Progenitor cell of endocrine pancreas (in vitro differentiated cells): ENCODE measurements at places on chromosomes 12 and 14. TPM values are rescaled to one million over a fixed set of nuclear protein-coding genes. Genes with fewer than 3 reads are reported as not detected.

- H3K4me1 ChIP-seq = peaks cover 17% of the 10 kb centered on the region
- H3K36me3 ChIP-seq = peaks cover 22% of the 10 kb centered on the region
- H3K27me3 ChIP-seq = no peaks in the 10 kb centered on the region
- no peak for DNase-seq
Measured at GRCh38 chr12:19507823-19508222, 68.5 kb downstream of the AEBP2 start.

SLC6A13 gene
- total RNA-seq = 0.60 and 0.98 TPM in 2 replicates

GRCh38 chr12:46461907-46462640 is 89.5 kb upstream of the SLC38A2 start:
- H3K4me1 ChIP-seq = peaks cover 16% of the 10 kb centered on the region
- no peaks in the 10 kb centered on the region for H3K27me3 ChIP-seq
- DNase-seq = no peak
- no peaks in the 10 kb centered on the region for H3K36me3 ChIP-seq

- no peaks in the 10 kb centered on the region for H3K4me1 ChIP-seq
- no peak overlapping the region for H3K4me3 ChIP-seq
- peaks cover 3% of the 10 kb centered on the region for H3K36me3 ChIP-seq
- DNase-seq = no peak
- H3K27me3 ChIP-seq = no peaks in the 10 kb centered on the region
Measured at GRCh38 chr14:105390849-105391500, 7.4 kb upstream of the TEX22 start.

DNA sequence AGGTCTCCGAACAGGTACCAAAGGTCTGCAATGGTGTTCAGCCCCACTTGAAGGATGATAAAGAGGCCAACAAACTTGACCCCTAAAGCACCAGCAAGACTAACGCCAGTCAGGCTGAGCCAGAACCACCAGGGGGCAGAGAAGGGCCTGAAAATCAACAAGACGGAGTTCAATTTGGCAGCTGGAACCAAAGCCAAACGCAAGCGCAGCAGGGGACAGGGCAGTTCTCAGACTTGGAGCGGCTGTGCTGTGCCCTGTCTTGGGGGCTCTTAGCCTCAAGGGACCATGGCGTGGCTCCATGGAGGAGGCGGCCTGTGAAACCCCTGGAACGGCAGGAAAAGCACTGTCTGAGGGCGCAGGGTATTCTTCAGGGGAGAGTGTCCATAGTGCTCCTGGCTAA is 19.6 kb downstream of the POMT2 start:
- peak; percentile 59 for DNase-seq
- no peak overlapping the region for H3K27ac ChIP-seq
- H3K27me3 ChIP-seq = no peaks in the 10 kb centered on the region
- H3K36me3 ChIP-seq = peaks cover 10% of the 10 kb centered on the region

RNASE7 gene
- not detected in 2 replicates for total RNA-seq

PLEKHA5 gene
- total RNA-seq = 195 and 232 TPM in 2 replicates

DNA sequence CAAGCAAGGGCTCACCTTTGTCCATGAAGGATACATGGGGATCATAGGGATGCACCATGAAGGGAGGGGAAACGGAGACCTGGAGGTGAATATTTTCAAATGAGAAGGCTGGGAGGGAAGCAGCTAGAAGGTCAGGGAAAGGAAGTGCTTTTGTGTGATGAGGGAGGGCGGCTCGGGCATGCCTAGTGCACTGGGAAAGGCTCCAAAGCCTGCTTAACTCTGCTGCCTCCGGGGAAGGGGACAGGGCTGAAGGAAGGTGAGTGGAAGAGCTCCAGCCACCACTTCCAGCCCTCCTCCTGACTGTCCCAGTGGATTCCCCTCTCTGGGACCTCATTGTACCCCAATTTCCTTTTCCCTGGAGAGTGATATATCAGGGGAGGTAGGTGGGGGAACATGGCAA is 149.4 kb upstream of the PRMT8 start:
- no peak for DNase-seq
- H3K27me3 ChIP-seq = peaks cover 36% of the 10 kb centered on the region
- H3K27ac ChIP-seq = no peak overlapping the region
- H3K4me1 ChIP-seq = peaks cover 4% of the 10 kb centered on the region

DNA sequence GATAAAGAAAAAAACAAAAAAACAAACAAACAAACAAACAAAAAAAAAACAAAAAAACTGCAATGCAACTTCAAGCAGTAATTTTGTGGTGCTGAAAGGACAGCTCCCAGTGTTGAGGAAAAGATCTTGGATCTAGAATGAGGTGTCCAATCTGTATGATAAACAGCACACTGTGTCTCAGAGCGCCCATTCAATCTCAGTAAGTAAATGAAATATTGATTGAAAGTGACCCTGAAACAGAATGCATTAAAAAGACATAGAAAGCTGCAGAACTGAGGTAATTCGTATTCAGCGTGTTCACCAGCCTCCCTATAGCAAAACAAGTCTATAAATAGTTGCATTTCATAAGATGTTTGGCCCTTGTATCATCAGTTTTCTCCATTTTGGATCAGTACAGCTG is 153.0 kb downstream of the NOVA1 start:
- peak; percentile 13 for DNase-seq
- H3K27ac ChIP-seq = no peak overlapping the region
- no peaks in the 10 kb centered on the region for H3K27me3 ChIP-seq

SLC16A7 gene
- 6.2 and 6.5 TPM in 2 replicates for total RNA-seq

DNA sequence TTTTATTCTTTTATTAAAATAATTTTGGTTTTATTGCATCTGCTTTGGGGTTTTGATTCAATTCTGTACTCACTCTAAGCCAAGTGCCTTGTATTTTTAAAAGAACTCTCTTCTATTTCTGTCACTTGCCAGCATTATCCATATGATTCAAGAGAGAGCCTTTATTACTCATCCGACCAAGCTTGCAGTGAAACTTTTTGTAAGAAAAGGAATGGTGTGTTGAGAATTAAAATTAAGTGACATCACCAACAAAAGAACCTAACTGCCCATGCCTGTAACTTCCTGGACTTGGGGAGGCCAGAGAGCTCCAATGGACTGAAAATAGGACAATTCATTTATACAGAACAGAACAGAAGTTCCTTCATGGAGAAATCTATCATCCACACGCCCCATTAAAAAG is 52.1 kb downstream of the GALNT4 start:
- H3K4me3 ChIP-seq = no peak overlapping the region
- peaks cover 4% of the 10 kb centered on the region for H3K36me3 ChIP-seq
- peaks cover 13% of the 10 kb centered on the region for H3K4me1 ChIP-seq
- no peak for DNase-seq
- no peaks in the 10 kb centered on the region for H3K27me3 ChIP-seq
- H3K27ac ChIP-seq = no peak overlapping the region

DNM1L gene
- 150 and 151 TPM in 2 replicates for total RNA-seq

DNA sequence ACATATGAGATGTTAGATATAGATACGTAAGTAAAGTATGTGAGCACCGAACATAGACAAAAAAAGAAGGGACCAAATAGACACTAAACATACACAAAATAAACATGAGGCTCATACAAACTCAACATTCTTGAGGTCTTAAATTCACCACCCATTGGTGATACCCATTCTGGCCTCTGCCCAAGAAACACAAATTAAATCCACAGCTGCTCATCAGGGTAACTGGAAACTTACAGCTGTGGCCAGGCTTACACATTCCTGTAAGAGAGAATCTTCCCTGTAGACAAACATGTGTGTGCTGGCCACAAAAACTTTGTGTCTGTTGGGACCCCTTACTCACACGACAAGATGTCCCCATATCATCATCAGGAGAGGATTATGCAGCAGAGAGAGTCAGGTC is 22.4 kb downstream of the MAGOHB start:
- no peaks in the 10 kb centered on the region for H3K4me1 ChIP-seq
- peaks cover 3% of the 10 kb centered on the region for H3K36me3 ChIP-seq
- H3K27ac ChIP-seq = no peak overlapping the region

SLC6A15 gene
- 0.57 and 1.1 TPM in 2 replicates for total RNA-seq

GRCh38 chr12:57118711-57119271 is 7.6 kb upstream of the STAT6 start:
- H3K27ac ChIP-seq = no peak overlapping the region
- H3K4me3 ChIP-seq = no peak overlapping the region
- no peak for DNase-seq
- no peaks in the 10 kb centered on the region for H3K36me3 ChIP-seq
- peaks cover 29% of the 10 kb centered on the region for H3K27me3 ChIP-seq

GRCh38 chr14:50063876-50064420 is 52.4 kb downstream of the VCPKMT start:
- H3K27ac ChIP-seq = no peak overlapping the region
- no peaks in the 10 kb centered on the region for H3K36me3 ChIP-seq
- DNase-seq = no peak
- no peak overlapping the region for H3K4me3 ChIP-seq
- H3K4me1 ChIP-seq = peaks cover 30% of the 10 kb centered on the region

GRCh38 chr12:67533159-67533558 is 115.4 kb upstream of the DYRK2 start:
- H3K4me3 ChIP-seq = no peak overlapping the region
- no peaks in the 10 kb centered on the region for H3K36me3 ChIP-seq
- peaks cover 4% of the 10 kb centered on the region for H3K27me3 ChIP-seq
- no peaks in the 10 kb centered on the region for H3K4me1 ChIP-seq
- DNase-seq = no peak

GRCh38 chr14:78170203-78170602 is at the start of gene NRXN3:
TSS of gene NRXN3 (plus strand) at chr14:78170373. CDS start at chr14:78243094, 72,721 bp downstream.
- H3K27ac ChIP-seq = no peak within 1 kb of the TSS
- H3K27me3 ChIP-seq = peaks cover 44% of the 10 kb centered on the region
- peaks cover 4% of the 10 kb centered on the region for H3K4me1 ChIP-seq
- H3K4me3 ChIP-seq = no peak within 1 kb of the TSS
- peak; percentile 18 for DNase-seq

GRCh38 chr12:92769124-92769901 is 66.5 kb downstream of the PLEKHG7 start:
- peaks cover 8% of the 10 kb centered on the region for H3K4me1 ChIP-seq
- H3K36me3 ChIP-seq = no peaks in the 10 kb centered on the region
- no peak for DNase-seq
- H3K27ac ChIP-seq = peak overlapping the region; percentile 1
- H3K27me3 ChIP-seq = no peaks in the 10 kb centered on the region
- no peak overlapping the region for H3K4me3 ChIP-seq

- peaks cover 40% of the 10 kb centered on the region for H3K27me3 ChIP-seq
- peaks cover 3% of the 10 kb centered on the region for H3K4me1 ChIP-seq
- no peak overlapping the region for H3K27ac ChIP-seq
Measured at GRCh38 chr14:101556131-101556530, 5.2 kb upstream of the DIO3 start.

OAS3 gene
- total RNA-seq = 1.00 and 1.1 TPM in 2 replicates

KRT78 gene
- not detected in 2 replicates for total RNA-seq

TRMT5 gene
- 13.1 and 15.0 TPM in 2 replicates for total RNA-seq

DNA sequence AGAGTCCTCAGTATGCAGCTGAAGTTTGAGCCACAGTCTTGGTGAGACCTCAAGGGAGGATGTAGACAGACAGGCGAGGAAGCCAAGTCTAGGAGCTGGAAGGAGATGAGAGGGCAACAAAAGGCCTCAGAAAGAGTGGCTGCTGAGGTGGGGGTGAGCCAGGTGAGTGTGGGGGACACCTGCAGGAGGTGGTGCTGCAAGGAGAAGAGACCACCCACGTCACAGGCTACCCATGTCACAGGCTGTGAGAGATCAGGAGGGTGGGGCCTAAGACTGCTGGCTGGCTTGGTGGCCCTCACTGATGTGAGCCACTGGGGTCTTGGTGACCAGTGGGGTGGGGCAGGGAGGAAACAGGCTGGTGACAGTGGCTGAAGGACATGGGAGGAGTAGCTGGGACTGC is 97.3 kb downstream of the KIF26A start:
- peaks cover 21% of the 10 kb centered on the region for H3K4me1 ChIP-seq
- no peaks in the 10 kb centered on the region for H3K36me3 ChIP-seq
- DNase-seq = no peak
- H3K4me3 ChIP-seq = no peak overlapping the region
- no peaks in the 10 kb centered on the region for H3K27me3 ChIP-seq

GRCh38 chr14:96410119-96410518 is 18.2 kb downstream of the AK7 start:
- no peak overlapping the region for H3K27ac ChIP-seq
- DNase-seq = no peak
- peaks cover 2% of the 10 kb centered on the region for H3K27me3 ChIP-seq
- no peaks in the 10 kb centered on the region for H3K4me1 ChIP-seq
- no peak overlapping the region for H3K4me3 ChIP-seq
